NCI-H1436 treated with DMSO at 0.1 percent for 48 hours (cell line): ENCODE measurements at places on chromosomes 1 and 21.

DNA sequence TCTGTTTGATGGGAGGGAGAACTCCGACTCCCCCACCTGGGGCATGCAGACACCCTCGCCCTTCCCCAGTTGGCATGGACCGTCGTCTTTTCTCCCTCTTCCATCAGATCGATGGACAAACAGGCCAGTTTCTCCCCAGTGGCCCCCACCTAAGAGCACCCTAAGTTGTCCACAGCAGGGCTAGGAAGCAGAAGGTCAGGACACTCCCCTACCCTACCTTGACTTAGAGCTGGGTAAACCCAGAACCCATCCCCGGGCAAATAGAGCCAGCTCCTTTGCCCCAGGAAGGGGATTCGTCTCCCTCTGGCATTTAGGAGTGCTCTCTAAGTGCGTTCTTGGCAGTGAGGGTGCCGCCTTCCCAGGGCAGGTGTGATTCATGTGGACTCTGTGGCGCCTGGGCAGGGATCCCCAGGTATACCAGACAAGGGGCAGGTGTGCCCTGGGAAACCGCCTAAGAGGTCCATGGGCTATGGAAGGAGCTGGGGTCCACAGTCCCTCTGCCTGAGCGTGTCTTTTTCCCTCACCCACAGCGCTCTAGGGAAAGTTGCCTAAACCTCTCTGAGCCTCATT is 2.7 kb upstream of the RUNX3 start:
- DNase-seq = no peak

DNA sequence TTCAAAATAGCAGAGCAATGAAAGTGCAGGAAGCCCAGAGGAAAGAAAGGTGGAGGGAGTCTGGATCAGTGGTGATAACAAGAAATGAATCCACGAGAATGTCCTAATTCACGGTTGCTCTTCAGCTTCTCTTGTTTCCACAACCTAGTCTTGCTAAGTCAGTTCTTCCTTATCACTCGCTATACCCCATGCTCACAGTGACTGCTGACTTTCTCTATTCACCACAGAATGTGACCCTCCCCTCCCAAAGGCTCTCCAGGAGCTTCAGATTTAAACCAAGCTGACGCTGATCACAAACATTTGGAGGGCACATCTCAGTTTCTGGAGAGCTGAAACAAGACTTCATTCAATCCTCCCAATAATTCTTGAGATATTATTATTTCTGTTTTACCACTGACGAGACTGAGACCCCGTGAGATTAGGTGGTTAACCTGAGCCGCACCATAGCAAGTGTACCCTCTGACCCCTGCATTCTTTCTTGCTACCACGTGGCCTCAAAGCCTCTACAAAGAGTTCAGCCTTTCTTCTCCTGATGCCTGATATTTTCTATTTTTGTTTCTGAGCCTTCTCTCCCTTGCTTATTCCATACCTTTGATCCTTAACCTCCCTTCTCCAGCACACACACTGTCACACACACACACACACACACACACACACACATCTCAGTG is 10.7 kb upstream of the CCN1 start:
- DNase-seq = no peak

DNA sequence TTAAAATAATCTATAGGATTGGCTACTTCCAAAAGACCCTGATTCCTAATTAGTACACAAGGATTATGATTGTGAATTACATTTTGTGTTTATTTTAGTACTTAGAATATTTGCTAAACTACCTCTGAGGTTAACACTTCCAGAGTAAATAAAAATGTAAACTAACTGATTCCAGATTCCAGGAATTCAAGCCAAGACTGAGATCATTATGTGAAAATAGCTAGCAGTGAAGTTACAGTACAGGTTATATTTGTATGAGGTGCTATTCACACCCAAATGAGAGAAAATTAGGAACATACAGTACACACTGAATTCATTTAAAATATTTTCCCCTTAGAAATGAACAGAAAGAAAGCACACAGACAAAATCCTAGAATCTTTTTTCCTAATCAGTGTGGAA is 28.8 kb downstream of the TTLL7 start:
- no peak for DNase-seq

DNA sequence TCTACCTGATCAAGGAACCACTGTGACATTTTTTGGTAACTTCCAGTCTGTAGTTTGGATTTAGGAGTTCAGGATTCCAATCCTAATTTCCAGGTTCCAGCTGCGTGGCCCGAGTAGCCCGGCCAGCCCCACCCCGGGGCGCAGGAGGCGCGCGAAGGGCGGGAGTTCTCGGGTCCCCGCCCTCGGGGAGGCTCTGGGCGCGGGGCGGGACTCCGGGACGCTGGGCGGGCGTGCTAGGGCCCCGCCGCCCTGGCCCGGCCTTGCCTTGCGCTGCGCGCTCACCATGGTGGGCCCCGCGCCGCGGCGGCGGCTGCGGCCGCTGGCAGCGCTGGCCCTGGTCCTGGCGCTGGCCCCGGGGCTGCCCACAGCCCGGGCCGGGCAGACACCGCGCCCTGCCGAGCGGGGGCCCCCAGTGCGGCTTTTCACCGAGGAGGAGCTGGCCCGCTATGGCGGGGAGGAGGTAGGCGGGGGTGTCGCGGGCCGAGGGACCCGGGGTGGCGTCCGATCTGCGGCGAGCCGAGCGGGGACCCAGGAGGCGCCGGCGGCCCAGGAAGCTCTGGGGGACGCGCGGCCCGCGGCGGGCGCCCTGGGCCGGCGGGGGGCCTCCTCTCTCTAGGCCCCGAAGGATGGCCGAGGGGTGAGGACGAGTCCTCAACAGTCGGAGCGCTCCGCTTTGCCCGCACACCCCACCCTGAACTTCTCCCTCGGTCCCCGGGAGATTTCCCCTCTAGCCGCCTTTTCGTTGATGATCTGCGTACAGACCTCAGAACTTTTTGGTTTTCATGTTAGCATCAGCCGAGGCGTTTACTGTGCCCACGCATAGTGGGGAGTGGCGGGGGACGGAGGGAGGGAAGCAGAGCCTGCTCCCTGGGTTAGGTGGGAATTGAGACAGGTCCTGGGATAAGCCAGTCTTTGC is at the start of gene NENF:
NENF (plus strand) TSS at position 260 of the 916 bp plus-strand sequence; CDS start at position 284, 24 bp downstream.
- DNase-seq = peak; percentile 24

DNA sequence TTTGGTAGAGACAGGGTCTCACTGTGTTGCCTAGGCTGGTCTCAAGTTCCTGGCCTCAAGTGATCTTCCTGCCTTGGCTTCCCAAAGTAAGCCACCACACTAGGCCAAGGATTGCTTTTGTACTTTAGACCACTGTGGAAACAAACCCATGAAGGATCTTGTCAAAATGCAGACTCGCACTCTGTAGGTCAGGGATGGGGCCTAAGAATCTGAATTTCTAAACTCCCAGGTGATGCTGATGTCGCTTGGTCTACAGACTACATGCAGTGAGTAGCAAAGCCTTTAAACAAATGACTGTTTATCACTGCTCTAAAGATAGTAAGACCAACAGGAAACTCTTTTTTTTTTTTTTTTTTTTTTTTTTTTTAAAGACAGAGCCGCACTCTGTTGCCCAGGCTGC is 54.1 kb upstream of the MUTYH start:
- no peak for DNase-seq

DNA sequence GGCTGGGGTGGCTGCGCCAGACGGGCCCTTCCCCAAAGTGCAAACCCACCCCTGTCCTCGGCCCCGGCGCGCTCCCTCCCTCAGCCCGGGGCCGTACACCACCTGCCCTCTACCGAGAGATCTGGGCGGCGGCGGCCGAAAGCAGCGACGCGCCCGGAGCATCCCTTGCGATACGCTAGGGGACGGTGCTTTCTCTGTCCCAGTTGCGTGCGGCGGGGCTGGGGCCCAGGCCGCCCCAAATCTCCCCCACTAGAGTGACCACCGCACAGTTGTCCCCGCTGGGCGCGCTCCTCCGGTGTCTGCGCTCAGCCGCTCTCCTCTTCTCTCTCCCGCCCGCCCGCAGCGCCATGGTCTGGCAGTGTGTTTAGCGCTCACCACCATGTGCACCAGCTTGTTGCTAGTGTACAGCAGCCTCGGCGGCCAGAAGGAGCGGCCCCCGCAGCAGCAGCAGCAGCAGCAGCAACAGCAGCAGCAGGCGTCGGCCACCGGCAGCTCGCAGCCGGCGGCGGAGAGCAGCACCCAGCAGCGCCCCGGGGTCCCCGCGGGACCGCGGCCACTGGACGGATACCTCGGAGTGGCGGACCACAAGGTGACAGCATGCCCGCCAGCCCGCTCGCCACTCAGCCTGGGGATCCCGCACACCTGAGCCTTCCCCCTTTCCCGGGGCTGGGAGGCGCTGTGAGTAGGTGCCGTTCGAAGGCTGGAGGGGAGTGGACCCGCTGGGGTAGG is 1.0 kb downstream of the ST6GALNAC5 start:
- no peak for DNase-seq

DNA sequence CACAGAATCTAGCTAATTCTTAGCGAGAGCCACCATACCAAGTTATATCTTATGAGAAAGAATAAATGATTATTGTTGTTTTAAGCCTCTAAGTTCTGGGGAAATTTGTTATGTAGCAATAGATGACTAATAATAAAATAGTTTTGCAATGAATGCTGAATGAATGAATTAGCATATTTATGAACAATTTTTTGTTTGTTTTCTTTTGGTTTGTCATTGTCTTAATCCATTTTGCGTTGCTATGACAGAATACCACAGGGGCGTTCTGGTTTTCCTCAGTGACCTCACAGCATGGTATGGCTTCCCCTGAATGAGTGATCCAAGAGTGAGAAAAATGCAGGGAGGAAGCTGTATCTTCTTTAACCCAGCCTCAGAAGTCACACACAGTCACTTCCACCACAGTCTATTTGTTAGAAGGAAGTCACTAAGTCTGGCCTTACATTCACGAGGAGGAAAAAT is 53.8 kb upstream of the HPDL start:
- DNase-seq = no peak

GRCh38 chr21:43204638-43205037 is 35.8 kb downstream of the CRYAA start:
- DNase-seq = no peak

DNA sequence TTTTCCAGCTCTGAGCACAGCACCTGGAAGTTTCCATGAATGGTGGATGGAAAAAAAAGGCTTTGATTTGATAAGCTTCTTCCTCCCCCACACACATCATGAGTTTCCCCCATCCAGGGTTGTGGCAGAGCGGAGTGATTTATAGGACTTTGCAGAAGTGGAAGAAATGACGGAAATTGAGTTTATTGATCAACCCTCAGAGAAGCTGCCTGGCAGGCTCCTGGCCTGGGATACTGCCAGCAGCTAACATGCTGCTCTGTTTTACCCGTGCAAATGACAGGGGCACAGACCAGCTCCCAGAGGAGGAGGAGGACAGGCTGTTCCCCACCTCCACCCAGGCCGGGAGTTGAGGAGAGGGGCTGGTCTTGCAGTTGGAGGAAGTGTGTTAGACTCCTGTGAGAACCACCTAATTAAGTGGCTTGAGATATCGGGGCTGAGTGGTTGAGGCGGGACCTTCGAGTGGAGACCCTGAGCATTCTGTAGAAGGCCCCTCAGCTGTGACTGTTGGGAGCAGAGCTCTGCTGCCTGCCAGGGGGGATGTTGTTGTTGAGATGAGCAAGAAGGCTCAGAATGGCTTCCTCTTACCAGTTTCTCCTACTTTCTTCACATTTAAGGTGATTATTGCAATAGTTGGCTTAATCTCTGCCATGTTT is 21.8 kb downstream of the ADORA1 start:
- DNase-seq = no peak

DNA sequence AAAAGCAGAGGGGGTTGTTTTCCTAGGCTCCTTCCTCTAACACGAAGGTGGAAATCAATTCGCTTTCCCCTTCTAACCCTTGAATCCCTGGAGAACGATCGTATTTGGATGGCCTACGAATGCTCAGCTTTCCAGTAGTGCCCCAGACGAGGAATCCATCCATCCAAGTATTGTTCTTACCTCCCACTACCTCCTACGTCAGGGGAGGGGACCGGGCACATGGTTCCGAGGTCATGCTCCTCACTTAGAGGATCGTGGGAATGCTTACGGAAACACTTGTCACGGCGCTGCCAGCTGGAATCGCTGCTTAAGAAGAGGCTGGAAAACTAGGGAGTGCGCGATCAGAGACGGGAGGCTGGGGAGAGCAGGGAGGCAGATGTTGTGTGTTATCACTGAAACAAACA is 47.4 kb downstream of the CAPZB start:
- no peak for DNase-seq

- no peak for DNase-seq
Measured at GRCh38 chr1:32068957-32069588, 3.7 kb upstream of the TMEM39B start.

GRCh38 chr21:43585924-43586413 is 73.3 kb downstream of the HSF2BP start:
- DNase-seq = no peak

DNA sequence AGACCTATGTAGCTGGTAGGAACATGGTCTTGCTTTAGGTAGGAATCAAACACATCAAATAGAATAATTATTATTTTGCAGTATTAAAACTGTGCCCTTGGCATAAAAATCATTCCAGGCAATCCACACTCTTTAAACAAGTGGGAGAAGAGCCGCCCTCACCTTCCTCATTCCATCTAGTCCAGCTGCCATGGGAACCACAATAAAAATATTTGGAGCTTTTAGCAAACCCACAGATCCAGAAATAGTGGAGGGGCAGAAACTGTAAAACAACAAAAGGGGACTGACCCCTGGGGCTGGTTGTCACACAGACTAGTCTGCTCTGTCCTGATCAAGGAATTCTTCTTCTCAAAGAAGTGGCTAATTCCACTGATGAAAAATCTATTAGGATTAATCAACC is 61.6 kb downstream of the PTPRC start:
- DNase-seq = no peak

DNA sequence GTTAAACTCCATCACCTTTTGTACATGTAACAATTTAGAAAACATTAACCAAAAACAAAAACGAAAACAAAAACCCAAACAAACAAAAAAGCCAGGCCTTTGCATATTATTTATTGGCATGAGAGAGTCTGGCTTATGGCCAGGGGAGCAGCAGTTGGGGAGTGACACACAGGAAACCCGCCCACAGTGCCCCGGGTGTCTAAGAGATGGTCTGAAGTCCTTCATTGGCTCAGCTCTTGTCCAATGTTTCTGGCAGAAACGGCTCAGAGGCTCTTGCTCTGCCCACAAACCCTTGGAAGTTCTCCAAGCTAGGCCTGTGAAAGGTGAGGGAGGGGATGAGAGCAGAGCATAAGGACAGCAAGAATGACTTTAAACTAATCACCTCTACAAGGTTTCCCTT is 131.5 kb downstream of the CNIH3 start:
- DNase-seq = no peak

GRCh38 chr1:115140442-115141144 is 51.3 kb upstream of the TSPAN2 start:
- no peak for DNase-seq

- no peak for DNase-seq
Measured at GRCh38 chr21:27840262-27840661, 873.4 kb upstream of the ADAMTS5 start.

DNA sequence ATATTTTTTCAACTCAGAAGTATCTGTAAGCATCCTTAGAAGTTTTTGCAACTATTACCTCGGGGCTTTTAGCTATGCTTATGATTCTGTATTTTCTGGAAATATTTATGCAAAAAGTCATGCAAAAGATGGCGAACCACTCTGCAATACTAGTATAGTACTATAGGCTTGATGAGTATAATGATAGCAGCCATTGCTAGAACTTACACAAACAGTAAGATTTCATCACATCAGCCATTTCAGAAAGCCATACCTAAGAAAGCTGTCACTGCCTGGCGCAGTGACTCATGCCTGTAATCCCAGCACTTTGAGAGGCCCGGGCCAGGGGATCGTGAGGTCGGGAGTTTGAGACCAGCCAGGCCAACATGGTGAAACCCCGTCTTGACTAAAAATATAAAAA is 227.1 kb downstream of the LRRC7 start:
- no peak for DNase-seq
